ENCODE measurements at places on chromosomes 12 and 14. TPM values are rescaled to one million over a fixed set of nuclear protein-coding genes. Genes with fewer than 3 reads are reported as not detected.
A peak's percentile ranks its signal among the peaks of the same experiment; 100 is the strongest.

- no peak overlapping the region for H3K27ac ChIP-seq
- H3K27me3 ChIP-seq = no peaks in the 10 kb centered on the region
- H3K4me1 ChIP-seq = no peaks in the 10 kb centered on the region
- H3K36me3 ChIP-seq = no peaks in the 10 kb centered on the region
These were observed 80.8 kb downstream of the SLC25A21 start for GRCh38 chr14:37091651-37092050.

DNA sequence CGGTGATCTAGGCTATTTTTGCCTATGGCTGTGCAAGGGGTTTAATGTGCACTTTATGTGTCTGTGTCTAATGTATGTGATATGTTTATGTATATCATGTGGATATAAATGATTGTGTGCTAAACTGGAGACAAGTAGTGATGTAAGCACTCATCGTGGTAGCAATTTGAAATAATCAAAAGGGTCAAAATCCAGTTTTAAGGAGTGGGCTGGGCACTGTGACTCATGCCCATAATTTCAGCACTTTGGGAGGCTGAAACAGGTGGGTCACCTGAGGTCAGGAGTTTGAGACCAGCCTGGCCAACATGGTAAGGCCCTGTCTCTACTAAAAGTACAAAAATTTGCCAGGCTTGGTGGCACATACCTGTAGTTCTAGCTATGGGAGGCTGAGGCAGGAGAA, 2.8 kb downstream of the EDDM3A start:
- H3K4me1 ChIP-seq = no peaks in the 10 kb centered on the region
- no peak overlapping the region for H3K4me3 ChIP-seq
- H3K27ac ChIP-seq = no peak overlapping the region
- DNase-seq = no peak
- no peaks in the 10 kb centered on the region for H3K36me3 ChIP-seq

- H3K27me3 ChIP-seq = no peaks in the 10 kb centered on the region
- no peaks in the 10 kb centered on the region for H3K4me1 ChIP-seq
- peaks cover 60% of the 10 kb centered on the region for H3K36me3 ChIP-seq
- peak overlapping the region; percentile 11 for H3K27ac ChIP-seq
- H3K4me3 ChIP-seq = no peak overlapping the region
- no peak for DNase-seq
These were observed 14.8 kb downstream of the PRKAB1 start for GRCh38 chr12:119682639-119683252.

- peak; percentile 19 for DNase-seq
- H3K27me3 ChIP-seq = no peaks in the 10 kb centered on the region
- H3K27ac ChIP-seq = no peak overlapping the region
- H3K4me3 ChIP-seq = no peak overlapping the region
These were observed 133.1 kb downstream of the PRIMA1 start for GRCh38 chr14:93655078-93655750.

DPF3 gene
- 1.7 TPM for total RNA-seq

CLEC4C gene
- total RNA-seq = not detected

BRF1 gene
- total RNA-seq = 22.6 TPM

EPYC gene
- not detected for total RNA-seq

CAPZA3 gene
- total RNA-seq = not detected
